ENCODE measurements at places on chromosomes 5 and 9.

- DNase-seq, result no peak
Observed at GRCh38 chr9:34963552-34963951, 5.5 kb downstream of the PHF24 start.

DNA sequence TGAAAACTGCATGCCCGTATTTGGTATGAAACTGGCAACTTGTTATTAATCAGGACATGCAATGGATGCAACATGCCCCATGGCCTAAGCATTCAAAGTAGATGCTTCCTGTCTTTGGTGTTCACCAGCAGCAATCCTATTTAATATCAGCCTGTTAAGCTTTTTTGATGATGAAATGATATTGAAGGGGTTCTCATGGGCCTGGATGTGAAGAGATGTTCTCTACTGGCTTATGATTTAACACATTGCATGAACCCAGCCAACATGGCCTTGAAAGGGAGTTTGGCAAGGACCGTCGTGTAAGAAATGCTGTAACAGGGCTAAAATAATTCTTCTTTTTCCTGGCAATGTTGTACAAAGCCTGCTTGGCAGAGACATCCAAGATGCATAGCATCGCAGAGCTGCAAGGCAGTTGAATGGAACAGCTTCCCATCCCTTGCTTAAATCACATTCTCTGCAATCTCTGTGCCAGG lies 111.2 kb downstream of the SMARCA2 start:
- DNase-seq, result no peak

DNA sequence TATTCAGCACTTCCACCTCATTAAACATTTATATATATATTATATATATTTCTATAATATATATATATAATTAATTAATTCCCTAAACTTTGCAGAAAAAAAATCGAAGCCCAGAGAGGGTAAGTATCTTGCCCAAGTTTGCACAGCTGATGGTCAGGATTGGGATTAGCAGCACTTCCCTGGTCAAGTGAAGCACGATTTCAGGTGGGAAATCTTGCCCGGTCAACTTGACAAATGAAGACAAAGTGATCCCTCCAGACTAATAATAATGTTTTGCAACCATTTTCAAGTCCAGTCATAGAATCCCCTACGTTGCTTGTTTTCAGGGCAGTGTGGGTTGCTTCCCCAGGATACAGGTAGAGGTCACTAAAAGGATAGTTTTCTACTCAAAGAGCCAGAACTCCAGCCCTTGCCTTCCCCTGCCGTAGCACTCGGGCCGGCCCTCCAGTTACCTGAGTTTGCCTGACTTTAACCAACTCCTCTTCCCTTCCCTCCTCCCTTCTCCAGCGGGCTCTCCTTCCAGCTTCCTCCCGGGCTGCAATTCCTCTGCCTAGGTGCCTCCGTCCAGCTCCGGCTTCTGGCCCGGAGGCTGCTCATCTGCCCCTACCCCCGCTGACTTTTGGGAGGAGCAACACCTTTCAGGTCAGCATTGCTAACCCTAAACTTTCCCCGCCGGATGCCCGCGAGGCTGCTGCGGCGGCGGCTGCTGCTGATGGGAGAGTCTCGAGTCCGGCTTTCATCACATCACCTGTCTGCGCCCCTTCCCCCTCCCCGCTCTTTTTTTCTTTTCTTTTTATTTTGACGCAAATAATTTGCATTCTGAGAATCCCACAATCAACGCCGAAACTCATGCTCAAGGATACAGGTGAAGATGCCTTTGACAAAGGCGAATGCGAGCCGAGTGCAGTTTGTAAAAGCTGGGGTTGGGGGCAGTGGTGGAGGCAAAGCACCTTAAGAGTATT lies 930 bp downstream of the PRLR start:
- no peak for DNase-seq

GRCh38 chr5:61215996-61216395 lies 53.7 kb upstream of the SMIM15 start:
- DNase-seq, result no peak

DNA sequence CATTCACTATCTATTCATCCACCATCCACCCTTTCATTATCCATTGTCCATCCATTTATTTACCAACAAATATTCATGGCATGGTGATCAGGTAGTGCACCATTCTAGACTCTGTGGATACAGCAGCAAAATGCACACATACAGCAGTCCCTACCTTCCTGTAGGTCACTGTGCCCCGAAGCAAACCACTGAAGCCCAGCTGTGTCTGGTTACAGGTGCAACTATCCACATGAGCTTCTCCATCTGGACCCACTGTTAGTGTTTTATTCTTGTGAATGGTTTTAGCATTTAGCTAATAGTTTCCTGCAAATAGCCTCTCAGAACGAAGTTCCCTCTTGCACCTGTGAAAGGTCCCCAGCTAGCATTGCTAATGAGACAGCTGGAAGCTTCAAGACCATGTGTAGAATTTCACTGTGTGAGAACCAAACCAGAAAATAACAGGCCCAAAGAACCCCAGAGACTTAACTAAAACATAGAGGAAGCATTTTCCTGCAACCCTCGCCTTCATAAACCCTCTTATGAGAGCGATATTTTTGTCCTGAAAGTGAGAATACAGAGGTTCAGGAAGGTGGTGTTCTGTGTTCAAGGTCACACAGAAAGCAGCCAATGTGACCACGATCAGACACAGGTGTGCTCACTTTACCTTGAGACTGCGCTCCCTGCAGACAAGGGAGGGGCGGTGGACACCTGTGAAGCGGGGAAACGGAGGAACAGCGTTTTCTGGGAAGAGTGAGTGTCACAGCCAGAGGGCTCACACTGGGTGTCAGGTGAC lies 18.5 kb downstream of the PAEP start:
- DNase-seq, result no peak

GRCh38 chr5:137570070-137570469 lies 70.9 kb upstream of the SPOCK1 start:
- no peak for DNase-seq

DNA sequence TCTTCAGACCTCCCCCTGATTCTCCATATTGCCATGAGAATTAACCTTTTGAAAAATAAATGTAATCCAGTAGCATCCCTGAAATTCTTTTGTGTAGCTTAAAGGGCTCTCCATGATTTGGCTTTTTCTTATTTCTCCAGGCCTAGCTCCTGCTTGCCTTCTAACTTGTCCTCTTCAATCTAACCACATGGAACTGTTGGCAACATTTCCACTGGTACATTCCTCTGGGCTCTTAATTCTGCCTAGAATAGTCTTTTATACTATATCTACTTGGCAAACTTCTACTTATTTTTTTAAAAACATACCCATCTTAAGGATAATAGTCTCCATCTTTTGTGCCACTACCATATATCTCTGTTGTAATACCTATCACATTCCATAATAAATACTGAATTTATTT lies 54.1 kb downstream of the GNG10 start:
- DNase-seq, result no peak

DNA sequence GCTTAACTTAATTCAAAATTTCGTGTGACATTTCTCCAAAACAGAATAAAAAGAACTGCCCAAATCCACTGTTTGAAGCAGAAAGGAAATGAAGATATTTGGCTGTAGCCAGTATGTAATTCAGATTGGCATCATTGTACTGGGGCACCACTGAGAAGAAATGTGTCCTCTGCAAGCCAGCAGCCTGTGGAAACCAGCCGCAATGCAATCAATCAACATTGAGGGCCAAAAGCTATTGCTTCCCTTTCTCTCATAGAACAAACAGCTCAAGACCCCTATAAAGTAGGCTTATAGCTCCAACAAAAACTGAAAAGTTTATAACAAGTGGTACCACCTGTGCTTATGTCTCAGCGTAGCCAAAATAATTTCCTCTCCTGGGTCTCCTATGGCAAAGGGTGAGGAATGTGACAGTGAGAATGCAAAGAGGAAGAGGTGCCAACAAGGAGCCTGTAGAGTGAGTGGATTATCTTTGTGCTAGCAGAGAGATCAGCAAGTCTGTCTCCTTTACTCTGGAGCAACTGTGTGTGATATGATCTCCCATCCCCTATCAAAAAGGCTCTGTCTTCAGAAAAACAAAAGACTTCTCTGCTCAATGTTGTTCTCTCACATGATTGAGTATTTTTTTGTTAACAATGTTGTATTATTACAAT lies 1072.3 kb upstream of the DMAC1 start:
- DNase-seq, result no peak

DNA sequence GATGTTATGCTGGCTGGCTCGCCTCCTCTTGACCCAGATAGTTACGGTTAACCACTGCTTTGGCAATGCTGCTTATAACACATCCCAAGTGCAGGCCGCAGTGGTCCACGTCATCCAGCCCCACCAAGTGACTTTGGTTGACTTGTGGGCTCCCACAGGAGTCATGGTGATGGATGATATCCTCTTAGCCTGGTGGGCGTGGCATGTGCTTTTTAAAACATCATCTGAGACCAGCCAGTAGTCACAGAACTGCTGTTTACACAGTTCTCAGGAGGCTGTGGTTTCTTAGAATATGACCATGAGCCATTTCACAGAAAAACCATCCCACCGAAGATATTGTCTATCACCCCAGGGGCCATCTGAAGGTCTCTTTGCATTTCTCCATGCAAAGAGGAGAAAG lies 216.9 kb downstream of the SH3GL2 start:
- DNase-seq, result no peak

DNA sequence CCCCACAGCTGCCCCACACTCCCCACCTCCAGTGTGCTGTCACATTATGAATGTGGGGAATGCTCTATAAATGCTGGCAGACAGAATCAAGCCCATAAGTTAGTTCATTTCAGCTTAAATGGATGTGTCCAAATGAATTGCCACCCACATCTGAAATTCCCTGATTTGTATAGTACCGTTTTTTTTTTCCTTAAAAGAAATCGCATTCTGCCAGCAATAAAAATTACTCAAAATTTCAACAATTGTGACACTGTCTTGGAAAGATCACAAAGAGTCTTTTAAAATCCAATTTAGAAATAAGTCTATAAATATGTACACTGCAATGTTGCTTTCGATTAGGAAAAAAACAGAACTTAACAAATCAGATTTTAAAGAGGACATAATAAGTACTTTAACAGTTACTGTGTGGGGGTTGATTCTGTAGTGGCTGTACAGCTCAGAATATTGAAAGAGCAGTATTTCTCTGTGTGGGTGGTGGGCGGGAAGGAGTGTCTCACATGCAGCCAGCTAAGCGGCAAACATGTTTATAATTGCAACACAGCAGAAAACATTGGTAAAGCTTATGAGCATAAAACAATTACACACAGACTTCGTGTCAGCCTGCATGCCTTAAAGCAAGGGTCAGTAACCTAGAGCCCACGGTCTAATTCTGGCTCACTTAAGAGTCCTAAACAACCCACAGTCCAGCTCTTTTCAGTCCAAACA lies 24.9 kb upstream of the CSNK1G3 start:
- no peak for DNase-seq

GRCh38 chr9:87180361-87180760 lies 233.1 kb upstream of the GAS1 start:
- DNase-seq, result no peak

DNA sequence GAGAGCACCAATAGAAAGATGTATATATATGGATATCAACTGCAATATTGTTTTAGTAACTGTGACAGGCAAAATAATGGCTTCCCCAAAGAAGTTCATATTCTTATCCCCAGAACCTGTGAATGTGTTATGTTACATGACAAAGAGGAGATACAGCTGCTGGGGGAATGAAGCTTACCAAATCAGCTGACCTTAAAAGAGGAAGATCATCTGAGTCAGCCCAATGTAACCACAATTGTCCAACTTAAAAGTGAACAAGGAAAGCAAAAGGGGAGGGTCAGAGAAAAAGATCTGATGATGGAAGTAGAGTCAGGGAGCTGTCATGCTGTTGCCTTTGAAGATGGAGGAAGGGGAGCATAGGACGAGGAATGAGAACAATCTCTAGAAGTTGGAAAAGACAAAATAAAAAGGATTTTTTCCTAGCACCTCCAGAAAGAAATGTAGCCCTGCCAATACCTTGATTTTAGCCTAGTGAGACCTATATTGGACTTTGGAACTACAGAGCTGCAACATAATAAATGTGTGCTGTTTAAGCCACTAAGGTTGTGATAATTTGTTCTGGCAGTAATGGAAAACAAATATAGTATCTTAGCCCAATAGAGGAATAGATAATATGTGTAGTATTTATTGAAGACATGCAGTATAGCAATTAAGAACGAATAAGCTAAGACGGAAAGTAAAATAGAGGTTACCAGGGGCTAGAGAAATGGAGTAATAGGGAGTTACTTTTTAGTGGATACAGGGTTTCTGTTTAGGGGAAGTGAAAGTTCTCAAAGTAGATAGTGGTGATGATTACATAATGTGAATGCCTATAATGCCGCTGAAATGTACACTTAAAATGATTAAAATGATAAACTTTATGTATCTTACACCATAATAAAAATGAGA lies 115.9 kb downstream of the PIK3R1 start:
- no peak for DNase-seq

DNA sequence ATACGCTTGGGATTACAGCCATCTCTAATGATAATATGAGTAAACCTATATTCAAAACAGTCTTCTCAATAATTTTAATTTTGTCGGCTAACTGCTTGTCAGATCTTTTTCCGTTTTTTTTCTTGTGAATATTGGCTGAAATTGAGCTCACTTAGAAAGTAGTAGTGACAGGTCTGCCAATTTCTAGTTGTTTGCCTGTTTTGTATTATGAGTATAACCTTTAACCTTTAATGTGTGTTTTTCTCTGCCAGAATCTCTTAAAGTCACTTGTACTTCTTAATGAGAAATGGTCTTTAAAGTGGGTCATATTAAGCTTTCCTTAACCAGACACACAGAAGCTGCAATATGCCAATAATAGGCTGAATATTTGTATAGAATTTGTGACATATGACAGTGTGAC lies 511.0 kb downstream of the CSNK1G3 start:
- DNase-seq, result no peak

DNA sequence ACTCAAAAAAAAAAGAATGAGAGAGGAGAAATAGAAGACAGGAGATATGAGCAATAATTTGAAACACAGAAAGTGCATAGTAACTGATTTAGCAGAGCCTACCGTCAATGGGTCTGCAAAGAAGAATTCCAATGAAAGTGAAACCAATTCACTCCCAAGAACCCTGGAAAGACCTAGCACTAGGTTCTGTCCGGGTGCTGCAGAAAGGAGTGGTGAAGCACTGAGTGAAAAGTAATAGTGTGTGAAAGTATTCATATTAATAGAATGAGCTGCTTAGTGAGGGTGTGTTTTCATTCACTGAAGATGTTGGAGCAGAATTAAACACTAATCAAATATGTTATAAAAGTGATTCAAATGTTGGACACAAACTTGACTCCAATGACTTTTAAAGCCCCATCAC lies 51.3 kb upstream of the SLC30A5 start:
- no peak for DNase-seq
